Spleen (tissue), 13 donors: ENCODE measurements at places on chromosomes 5 and 9. TPM values are rescaled to one million over a fixed set of nuclear protein-coding genes. Genes with fewer than 3 reads are reported as not detected.

DNA sequence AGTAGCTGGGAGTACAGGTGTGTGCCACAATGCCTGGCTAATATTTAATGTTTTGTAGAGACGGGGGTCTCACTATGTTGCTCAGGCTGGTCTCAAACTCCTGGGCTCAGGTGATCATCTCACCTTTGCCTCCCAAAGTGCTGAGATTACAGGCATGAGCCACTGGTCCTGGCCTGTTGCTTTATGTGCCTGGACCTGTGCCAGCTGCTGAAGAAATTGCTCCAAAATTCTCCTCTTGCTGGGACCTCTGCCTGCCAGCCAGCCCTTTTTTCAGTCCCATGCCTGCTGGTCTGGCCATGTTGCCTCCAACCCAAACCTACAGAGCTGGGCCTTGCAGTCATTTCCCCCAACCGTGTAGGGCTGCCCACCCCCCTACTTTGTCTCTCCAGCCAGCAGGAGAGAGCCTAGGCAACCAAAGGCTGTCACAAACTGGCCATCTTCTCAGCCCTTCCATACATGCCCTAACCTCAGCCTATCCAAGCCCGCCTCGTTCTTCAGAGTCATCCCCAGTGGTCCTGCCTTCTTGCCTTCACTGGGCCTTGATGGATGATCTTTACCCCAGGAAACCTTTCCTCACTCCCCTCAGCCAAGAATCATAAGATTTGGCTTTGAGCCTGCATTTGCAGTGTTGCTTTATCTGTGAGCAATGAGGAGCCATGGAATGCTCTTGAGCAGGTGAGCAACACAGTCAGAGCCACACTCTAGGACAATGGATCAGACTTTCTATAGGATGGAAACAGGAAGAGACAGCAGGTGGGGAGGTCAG lies 27.4 kb upstream of the SYNPO start:
- DNase-seq: no peak

GRCh38 chr5:117487556-117487955 lies 912.9 kb upstream of the SEMA6A start:
- DNase-seq: no peak

- DNase-seq: peak; percentile 36
These were observed 40.7 kb upstream of the RNU6ATAC start for GRCh38 chr9:134204991-134205578.

GRCh38 chr5:150024346-150024984 lies 23.9 kb downstream of the HMGXB3 start:
- no peak for DNase-seq

GRCh38 chr5:2929779-2930178 lies 178.3 kb upstream of the IRX2 start:
- DNase-seq: no peak

- DNase-seq: no peak
These were observed 2156.9 kb upstream of the C9orf72 start for GRCh38 chr9:29730163-29730562.

GRCh38 chr9:134388976-134389375 lies 62.7 kb downstream of the RXRA start:
- no peak for DNase-seq

DNA sequence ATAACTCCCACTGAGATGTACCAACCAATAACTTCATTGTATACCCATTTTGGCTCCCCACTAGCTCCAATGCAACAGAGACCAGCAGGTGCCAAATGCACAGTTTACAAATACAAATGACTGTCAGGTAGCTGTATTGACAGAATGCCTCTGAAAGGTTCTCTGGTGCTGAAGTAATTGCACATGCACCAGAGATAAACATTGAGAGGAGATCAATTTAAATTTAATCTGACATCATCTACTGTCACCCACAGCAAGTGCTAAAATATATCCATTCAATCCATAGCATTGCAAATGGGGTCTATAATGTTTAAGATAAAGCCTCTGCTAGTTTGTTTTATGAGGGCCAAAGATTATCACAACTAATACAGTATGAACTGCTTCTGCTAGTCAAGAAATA lies 80.2 kb downstream of the STX17 start:
- no peak for DNase-seq

DNA sequence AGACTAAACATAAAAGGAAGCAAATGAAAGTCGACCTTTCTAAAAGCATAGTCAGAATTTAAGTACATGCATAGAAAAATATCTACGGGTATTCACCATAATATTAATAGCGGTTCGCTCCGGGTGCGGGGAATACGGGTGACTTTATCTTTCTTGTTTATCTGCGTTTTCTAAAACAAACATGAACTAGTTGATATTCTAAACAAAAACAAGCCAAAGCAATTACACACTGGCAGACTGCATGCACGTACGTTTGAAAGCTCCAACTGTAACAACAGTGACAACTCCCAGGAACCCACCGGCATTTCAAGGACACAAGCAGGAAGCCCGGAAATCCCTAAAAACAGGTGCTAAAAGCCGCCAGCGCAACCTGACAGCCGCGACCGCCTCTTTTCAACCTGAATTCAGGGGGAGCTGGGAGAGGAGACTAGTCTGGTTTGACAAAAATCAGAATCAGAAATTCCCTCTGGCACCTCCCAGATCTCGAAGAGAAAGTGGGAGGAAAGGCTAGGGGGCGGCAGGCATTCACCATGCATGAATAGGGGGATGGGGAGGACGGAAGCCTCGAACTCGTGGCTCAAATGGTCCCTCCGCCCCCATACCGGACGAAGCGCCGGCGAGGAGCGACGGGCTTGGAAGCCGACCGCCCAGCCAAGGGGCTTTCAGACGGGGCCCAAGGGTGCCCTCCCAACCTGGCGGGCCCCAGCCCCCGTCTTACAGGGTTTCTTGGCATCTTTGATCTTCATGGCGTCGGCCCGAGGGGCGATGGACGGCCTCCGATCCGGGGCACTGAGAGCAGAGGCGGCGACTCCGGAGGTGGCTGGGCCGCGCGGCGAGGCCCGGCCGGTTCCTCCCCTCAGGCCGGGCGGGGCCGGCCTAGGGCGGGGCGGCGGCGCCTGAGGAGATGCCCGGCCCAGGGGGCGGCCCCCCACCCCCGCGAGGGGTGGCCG lies at the start of gene PANK3:
PANK3 (minus strand) TSS at position 831 of the 950 bp plus-strand sequence; CDS start at position 746, 85 bp downstream.
- DNase-seq: no peak

DNA sequence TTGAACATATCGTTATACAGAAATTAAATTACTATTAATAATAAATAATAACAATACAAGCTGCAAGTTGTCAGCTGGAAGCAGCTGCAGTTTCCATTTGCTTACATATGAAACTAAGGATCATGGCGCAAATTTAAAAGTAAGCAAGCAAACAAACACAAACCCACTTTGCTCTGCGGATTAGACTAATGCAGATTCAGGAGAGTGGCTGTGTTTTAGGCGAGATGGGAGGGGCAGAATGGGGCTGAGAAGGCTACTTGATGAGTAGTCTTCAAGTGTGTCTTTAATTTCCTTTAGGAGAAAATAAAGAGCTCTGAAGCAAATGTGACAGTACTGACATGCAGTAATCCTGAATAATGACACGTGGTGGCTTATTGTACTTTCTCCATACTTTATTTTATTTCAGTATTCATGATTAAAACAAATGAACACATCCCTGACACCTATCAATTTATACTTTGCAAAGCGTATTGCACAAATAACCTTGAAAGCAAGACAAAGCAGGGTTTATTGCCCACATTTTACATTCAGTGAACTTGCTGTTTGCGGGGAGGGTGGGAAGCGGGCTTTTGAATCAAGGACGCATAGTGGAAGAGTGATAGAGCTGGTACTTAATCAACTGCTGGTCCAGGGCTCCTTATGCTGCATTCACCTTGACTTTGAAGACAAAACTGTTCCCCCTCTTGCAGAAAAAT lies 221.4 kb upstream of the TRIM32 start:
- DNase-seq: no peak

DNA sequence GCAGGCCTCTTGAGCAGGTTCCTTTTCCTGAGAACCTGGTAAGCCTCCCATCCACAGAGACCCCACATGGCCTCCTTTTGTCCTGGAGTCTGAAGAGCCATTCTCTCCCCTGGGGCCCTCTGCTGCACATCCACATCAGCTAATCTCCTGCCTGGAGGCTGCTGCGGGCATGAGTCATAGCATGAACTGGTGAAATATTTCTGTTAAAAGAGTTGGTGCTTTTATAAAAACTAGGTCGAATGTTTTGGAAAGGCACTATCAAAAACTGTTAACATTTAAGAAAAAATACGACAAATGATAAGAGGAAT lies 399.4 kb downstream of the CTNND2 start:
- DNase-seq: no peak

DNA sequence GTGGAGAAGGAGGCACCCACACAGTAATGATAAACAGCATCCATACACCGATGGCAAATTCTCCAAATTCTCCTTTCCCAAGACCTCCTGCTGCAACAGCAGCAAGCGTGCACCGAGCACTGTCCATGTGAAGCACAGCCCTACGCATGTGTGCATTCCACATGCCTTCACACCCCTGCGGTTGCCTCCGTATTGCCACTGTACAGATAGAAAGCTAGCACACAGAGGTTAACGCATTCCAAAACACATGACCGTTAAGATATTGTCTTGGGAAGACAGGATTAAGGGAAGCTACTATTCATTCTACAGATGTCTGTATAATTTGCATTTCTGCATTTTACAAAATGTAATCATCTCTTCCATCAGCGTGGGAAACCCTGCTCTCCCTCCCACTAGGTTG lies 6.6 kb downstream of the FLT4 start:
- no peak for DNase-seq

DNA sequence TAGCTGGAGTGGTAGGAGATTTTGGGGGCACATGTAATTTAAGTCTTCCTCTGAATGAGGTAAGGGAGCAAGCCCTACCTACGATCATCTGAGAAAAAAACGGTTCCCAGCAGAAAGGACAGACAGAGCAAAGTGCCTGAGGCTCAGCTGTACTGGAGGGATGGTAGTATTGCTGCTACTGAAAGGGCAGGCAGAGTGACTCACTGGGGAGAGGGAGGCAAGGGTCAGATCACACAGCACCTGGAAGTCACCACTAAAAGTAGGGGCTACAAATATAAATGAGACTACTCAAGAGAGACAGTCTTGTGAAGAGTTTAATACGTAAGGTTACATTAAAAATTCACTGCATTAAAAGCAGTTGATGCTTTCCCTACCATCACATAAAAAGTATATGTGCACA lies 75.9 kb downstream of the NFIB start:
- DNase-seq: no peak

DNA sequence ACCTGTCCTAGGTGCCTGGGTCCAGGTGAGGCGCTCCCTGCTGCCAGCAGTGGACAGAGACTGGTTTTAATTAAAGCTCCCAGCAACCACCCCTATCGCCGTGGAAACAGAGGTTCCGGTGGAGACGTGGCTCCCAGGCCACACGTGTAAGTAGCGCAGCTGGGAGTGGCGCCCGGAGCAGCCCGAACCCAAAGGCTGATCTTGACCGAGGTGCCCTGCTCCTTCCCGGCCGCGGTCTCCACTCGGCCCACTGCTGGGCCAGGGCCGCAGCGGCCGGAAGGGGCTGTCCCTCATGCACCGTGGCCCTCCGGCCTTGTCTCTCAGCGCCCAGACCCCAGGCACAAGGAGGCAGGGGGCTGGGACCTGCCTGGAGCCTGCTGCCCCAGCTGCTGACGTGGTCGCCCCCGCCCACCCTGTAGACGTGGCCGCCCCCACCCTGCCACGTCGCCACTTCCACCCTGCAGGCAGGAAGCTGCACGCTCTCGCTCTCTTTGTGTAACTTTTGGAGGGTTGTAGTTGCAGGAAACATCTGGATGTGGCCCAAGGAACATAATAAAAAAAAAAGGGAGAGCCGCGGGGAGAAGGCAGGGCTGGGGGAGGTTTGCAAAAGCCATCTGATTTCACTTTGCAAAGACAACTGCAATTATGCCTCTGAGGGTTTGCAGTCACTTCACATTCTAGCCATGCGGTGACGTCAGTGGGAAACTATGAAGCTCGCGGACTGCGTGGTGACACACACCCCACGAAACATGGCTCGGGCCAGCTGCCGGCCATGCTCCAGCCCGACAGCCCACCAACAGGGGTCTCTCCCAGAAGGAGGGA lies 129.9 kb downstream of the RXRA start:
- DNase-seq: peak; percentile 96

DNA sequence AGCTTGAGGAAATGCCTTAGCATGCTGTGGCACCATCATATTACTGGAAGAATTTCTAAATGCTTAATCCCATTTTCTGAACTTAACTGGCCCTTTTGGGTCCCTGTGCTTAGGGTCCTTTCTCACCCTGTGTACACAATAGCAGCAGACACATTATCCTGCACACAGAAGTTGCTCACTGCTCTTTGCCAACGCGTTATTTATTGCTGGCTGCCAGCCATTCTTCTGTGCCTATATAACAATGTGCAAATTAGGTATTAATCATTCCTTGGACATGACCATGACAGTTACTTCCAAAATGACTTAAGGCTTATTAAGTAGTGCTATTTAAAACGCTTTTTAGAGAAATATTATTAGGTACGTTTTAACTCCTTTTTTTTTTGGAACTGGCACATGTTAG lies 134.7 kb downstream of the FBN2 start:
- no peak for DNase-seq

DNA sequence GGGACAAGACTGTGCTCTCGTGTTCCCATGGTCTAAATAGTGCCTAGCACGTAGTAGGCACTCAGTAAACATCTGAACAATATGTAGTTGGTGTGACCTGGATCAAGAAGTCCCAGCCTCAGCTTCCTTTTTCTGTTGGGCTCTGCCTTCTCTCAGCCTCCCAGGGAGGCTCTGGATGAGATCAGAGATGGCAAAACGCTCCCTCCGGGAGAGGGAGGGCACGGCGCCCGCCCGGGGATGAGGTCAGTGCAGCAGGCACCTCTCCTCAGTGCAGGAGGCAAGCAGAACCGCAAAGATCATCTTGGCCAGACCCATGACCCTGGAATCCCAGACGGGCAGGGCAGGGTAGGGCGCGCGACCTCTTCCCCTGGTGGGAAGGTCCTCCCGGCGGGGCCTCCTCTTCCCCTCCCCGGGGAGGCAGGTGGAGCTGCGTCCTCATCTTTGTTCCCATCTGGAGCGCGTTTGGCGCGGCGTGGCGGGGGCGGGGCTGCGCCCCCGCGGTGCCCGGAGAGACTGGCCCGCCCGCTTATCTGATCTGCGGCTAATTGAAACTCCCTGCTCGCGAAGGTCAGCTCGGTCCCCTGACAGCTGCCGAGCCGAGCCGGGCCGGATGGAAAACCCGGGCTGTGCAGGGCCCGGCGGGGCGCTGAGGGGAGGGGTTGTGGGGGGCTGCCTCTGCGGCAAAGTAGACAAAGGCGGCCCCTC lies 60.9 kb downstream of the CXXC5 start:
- DNase-seq: peak; percentile 87

DNA sequence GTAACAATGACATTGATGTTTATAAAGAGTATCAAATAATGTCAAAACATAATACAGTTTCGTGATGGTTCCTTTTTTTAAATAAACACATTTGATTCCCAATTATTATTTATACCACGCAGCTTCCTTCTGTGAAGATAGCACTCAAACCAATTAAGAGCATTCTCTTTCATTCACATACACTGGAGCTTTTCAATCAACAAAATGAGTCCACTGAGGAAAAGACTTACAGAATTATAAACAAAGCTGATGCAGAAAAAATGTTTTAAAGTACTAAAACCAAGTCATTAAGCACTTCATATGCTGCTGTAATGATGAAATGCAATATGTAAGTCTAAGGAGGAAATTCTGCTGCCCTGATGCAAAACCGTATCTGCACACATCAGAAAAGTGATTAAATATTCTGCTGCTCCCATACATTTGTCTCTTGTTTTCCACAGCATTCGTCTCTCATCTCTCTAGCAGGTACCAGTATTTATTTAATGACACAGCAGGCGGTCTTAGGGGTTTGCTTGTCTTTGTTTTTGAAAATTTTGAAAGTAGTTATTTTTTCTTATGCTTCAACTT lies 147.1 kb downstream of the CDH10 start:
- DNase-seq: no peak

MGAT4B gene
- 109 TPM for total RNA-seq

GHR gene
- 6.8 TPM for total RNA-seq

PCDHGC5 gene
- total RNA-seq: 2.0 TPM

LARP1 gene
- total RNA-seq: 147 TPM

LEAP2 gene
- total RNA-seq: 1.9 TPM
